ENCODE measurements at places on chromosomes 7 and 10. TPM values are rescaled to one million over a fixed set of nuclear protein-coding genes. Genes with fewer than 3 reads are reported as not detected.

The HOXA13 gene
- 0.14 TPM for total RNA-seq

GRCh38 chr7:89926194-89926593 is 228.1 kb upstream of the STEAP1 start:
- no peak for DNase-seq

- DNase-seq: no peak
Measured at GRCh38 chr10:114719311-114719710, 61.2 kb upstream of the ABLIM1 start.

DNA sequence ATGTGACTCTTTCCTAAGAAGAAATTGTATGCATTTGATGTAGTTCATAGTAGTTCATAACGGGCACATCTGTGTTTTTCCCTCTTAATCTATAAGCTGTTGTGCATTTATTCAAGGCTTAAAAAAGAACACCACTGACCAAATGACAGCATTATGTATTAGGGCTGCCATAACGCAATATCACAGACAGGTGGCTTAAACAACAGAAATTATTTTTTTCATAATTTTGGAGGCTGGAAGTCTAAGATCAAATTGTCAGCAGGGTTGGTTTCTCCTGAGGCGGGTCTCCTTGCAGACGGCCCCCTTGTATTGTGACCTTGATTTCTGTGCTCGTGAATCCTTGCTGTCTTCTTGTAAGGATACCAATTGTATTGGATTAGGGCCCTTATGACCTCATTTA is 627 bp upstream of the SSMEM1 start:
- DNase-seq: no peak

DNA sequence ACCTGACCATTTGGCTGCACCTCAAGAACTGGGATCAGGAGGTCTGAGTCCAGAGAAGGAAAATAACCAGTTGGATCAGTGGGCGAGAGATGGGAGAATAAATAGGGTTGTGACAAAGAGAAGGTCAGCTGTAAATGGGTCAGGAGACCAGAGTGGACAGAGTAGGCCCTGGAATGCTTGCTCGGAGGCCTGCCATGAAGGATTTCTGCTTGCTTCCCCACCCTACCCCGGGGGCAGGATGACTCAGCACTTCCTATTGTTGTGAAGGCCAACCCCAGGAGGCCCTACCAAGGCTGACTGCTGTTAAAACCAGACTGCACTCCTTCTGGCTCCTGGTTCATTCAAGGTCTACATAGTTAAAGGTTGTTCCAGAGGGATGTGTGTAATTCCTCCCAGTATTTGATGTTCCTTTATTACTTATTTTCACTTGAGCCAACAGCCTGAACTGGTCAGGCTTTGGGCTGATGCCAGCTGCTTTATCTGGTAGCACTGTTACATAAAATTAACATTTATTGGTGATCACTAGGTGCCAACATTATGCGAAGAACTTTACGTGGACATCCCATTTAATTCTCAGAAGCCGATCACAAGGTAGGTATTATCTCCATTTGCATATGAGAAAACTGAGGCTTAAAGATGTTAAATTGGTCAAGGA is 27.3 kb upstream of the IFRD1 start:
- peak; percentile 92 for DNase-seq

- DNase-seq: no peak
Measured at GRCh38 chr7:47720141-47720906, 138.4 kb upstream of the TNS3 start.

- DNase-seq: no peak
Measured at GRCh38 chr10:102455893-102456471, 4.6 kb upstream of the C10orf95 start.

Data from posterior vena cava (tissue), 2 donors.